ENCODE measurements at places on chromosomes 4 and X. TPM values are rescaled to one million over a fixed set of nuclear protein-coding genes. Genes with fewer than 3 reads are reported as not detected.

- no peak for DNase-seq
Observed at GRCh38 chr4:53123819-53124218, 242.0 kb downstream of the SCFD2 start.

Gene MAGEA2
- not detected for total RNA-seq

Gene NR0B1
- not detected for total RNA-seq

Gene SFRP2
- 21.7 TPM for total RNA-seq

DNA sequence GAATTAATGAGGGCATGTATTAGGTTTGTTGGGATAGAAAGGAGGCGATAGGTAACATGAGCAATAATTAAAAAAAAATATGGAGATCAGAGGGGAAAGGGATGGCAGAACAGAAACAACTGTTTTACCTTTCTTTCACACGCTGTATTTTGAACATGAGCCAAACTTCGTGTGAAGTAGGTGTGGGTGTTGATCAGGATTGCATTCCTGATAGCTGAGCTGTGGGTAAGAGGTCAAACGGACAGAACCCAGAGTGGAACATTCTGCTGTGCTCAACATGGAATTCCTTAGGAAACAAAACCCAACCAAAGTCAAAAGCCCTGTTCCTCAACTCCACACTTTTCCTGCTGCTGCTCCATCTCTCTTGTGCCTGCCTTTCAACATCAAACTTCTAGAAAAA lies 162.5 kb upstream of the CASK start:
- DNase-seq, result no peak

Data from transverse colon (tissue), 4 donors.